ENCODE measurements at places on chromosomes 4 and X. TPM values are rescaled to one million over a fixed set of nuclear protein-coding genes. Genes with fewer than 3 reads are reported as not detected.

GRCh38 chrX:154026136-154027021 is 6.7 kb upstream of the IRAK1 start:
- DNase-seq: no peak

GRCh38 chrX:48890296-48890925 is 7.2 kb downstream of the TIMM17B start:
- no peak for DNase-seq

- DNase-seq: no peak
Measured at GRCh38 chr4:88975958-88976774, 80.8 kb downstream of the FAM13A start.

The CENPI gene
- total RNA-seq: 0.67 TPM

- no peak for DNase-seq
Measured at GRCh38 chrX:134868771-134869495, 121.9 kb upstream of the SMIM10 start.

GRCh38 chr4:119299260-119299671 is 22.7 kb downstream of the FABP2 start:
- DNase-seq: no peak

The GK2 gene
- total RNA-seq: not detected

- DNase-seq: peak; percentile 83
Measured at GRCh38 chrX:154541896-154542722, 4.5 kb downstream of the G6PD start.

The FATE1 gene
- total RNA-seq: not detected

GRCh38 chr4:180449395-180449956 is 1793.7 kb upstream of the TENM3 start:
- DNase-seq: no peak

- DNase-seq: peak; percentile 77
Measured at GRCh38 chr4:40515398-40516293, 114.0 kb downstream of the RBM47 start.

- no peak for DNase-seq
Measured at GRCh38 chrX:129404670-129405008, 118.7 kb downstream of the SMARCA1 start.

The CYSLTR1 gene
- 7.0 TPM for total RNA-seq

- no peak for DNase-seq
Measured at GRCh38 chr4:107618656-107619055, 101.4 kb downstream of the PAPSS1 start.

GRCh38 chr4:22478426-22478825 is 37.4 kb downstream of the ADGRA3 start:
- no peak for DNase-seq

DNA sequence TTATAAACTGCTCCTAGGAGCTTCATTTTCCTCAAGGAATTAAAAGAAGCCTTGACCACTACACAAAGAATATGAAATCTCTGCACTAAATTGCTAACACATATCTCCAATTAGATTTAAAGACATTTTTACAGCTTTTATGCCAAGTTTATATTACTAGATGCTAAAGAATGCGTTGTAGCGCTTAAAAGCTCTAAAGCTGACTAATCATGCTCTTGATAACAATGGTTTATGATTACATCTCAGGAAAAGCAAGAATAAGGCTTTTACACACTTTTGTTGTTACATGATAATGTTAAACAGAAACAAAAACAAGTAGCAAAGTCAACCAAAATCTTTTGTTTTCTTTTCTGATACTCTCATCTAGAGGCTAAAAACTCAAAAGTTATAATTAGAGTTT is 44.7 kb downstream of the SLC10A7 start:
- no peak for DNase-seq

GRCh38 chrX:29531336-29531735 is 684.0 kb upstream of the MAGEB2 start:
- DNase-seq: no peak

DNA sequence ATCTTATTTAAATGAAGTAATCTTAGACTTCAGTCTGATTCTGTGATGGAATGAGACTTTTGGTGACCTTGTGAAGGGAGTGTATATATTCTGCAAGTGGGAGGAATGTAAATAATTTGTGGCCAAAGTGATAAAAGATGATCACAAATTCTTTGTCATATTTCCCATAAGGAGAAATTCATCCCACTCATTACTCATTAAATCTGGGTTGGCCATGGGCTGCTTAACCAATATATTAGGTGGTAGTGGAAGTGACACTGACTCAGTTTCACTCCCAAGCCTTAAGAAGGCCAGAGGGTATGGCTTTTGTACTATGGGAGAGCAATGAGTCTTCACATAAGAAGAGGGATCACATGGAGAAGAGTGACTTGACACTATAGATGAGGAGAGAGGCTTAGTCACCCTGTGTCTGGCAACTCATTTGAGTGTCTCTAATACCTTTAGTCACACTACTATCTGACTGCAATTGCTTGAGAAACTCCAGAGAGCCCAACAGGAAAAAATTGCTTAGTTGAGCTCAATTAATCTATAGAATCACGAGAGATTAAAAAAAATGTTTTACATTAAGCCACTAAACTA is 408.2 kb upstream of the PITX2 start:
- no peak for DNase-seq

DNA sequence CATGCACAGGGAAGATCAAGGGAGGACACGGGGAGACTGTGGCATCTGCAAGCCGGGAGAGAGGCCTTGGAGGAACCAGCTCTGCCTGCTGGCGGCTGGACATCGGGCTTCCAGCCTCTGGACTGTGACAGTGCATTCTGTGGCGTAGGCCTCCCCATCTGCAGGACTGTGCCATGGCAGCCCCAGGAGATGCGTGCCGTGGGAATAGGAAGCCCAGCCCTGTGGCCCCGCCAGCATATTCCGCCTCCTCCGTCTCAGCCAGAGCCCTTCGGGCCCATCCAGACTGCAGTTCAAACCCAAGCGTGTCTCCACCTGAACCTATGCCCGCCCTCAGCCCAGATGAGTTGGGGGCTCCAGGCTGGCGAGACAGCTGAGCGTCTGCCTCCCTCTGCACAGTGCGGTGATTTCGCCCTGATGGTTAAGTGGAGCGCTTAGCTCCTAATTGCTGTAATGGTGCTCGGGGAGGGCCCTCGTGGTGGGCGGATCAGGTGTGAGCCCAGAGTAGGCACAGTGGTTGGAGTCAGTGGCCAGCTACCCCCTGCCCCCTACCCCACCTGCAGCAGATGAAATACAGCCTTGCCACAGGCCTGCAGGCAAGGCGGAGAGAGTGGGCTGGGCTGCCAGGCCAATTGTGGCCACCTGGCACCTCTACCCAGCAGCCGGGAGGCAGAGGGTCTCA is 133.9 kb downstream of the HMX1 start:
- peak; percentile 16 for DNase-seq

DNA sequence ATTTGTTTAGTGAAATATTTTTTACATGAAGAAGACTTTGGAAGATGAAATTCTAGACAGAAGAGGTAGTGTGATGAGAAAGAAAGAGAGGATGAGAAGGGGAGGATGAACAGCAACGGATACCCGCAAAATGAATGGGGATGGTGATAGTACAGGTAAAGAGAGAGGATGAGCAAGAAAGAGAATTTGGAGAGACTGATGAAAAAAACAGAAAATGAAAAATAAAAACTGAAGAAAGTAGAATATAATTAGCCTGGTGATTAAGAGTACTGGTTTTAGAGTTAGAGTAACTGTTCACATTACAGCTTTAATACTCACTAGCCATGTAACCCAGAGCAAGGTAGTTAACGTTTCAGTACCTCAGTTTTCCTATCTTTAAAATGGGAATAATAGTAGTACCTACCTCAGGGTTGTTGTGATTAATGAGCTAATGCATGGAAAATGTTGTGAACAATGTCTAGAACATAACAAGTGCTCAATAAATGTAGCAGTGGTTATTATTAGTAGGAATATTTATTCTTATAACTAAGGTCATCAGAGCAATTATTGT is 54.9 kb upstream of the ANTXR2 start:
- no peak for DNase-seq

- DNase-seq: no peak
Measured at GRCh38 chr4:136690360-136690759, 841.9 kb downstream of the PCDH18 start.

The NR3C2 gene
- total RNA-seq: 22.7 TPM

The GRPR gene
- total RNA-seq: not detected

- DNase-seq: peak; percentile 89
Measured at GRCh38 chrX:38800981-38801845, at the start of gene MID1IP1. Gene MID1IP1, plus strand, starts transcription at chrX:38801459. Its CDS starts 3,488 bp downstream, at chrX:38804947.

DNA sequence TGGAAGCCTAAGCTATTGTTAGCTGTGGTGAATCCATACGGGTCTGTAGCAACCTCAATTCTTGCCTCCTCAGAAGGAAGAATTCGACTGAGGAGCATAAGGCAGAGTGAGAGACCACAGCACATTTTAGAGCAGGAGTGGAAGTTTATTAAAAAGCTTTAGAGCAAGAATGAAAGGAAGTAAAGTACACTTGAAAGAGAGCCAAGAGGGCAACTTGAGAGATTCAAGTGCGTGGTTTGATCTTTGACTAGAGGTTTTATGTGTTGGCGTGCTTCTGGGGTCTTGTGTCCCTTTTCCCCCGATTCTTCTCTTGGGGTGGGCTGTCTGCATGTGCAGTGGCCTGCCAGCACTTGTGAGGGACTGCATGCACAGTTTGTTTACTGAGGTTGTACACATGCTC is 880.6 kb upstream of the INTU start:
- DNase-seq: no peak

GRCh38 chr4:154305616-154306015 is 186.0 kb downstream of the DCHS2 start:
- DNase-seq: no peak

GRCh38 chrX:129679901-129680300 is 25.1 kb upstream of the APLN start:
- no peak for DNase-seq

DNA sequence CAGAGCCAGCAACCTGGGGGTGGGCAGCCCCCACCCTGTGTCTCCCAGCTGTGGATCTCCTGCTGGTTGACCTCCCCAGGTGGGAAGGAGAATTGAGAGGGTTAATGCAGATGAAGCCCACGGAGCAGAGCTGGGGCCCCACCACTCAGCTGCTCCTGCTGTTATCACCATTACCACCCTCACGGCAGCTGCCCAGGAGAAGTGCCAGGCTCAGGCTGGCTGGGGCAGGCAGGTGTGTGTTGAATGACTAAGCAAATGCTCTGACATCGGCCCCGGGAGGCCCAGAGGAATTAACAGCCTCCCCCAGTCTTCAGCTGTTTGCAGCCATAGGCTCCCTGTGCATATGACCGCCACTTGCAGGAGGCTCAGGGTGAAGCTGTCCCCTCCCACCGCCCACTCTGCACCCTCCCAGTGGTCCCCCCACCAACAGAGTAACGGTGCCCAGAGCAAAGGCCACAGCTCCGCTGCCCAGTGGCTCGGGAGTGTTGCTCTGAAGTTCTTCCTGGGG is 133.8 kb downstream of the CPZ start:
- DNase-seq: no peak

GRCh38 chr4:55014876-55015275 is 110.5 kb downstream of the KDR start:
- no peak for DNase-seq

DNA sequence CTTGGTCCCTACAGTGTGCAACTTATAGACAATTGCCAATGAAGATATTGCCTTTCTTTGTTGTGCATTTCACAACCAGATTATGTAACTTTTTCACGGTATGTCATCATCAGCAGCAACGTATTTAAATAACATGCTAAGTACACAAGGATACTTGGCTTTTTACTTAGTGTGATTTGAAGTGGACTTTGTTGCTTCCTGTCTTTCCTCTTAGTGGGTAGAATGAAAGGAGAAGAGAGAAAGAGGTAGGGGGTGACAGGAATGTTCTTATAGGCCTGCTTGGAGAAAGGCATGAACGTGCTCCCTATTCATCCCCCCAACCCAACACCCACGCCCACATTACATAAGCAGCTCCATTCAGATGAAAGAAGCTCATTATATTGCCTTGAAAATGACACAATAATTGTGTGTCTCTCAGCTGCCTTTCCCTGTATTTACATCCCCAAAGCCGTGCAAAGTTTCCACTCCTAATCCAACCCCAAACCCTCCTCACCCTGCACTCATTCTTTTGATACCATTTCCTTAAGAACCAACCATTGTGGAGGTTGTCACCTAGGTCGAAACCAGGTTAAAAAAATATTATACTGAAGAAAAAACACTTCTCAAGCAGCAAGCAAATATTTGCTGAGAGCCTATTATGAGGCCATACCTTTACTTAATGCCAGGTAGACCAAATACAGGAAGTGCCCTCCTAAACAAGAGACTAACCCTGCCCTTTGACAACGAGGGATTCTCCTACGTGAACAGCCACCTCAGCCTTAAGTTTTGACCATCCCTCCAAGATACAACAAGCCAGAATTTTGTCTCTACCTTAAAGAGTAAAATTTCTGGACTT is 25.2 kb upstream of the GK start:
- no peak for DNase-seq

The SSX4B gene
- not detected for total RNA-seq

The MAGEC3 gene
- total RNA-seq: not detected

- no peak for DNase-seq
Measured at GRCh38 chrX:91389026-91389425, 45.6 kb upstream of the PABPC5 start.

The ATOH1 gene
- not detected for total RNA-seq

GRCh38 chr4:14621731-14622463 is 380.4 kb upstream of the CPEB2 start:
- no peak for DNase-seq

GRCh38 chrX:44829832-44830231 is 14.0 kb upstream of the DUSP21 start:
- no peak for DNase-seq

DNA sequence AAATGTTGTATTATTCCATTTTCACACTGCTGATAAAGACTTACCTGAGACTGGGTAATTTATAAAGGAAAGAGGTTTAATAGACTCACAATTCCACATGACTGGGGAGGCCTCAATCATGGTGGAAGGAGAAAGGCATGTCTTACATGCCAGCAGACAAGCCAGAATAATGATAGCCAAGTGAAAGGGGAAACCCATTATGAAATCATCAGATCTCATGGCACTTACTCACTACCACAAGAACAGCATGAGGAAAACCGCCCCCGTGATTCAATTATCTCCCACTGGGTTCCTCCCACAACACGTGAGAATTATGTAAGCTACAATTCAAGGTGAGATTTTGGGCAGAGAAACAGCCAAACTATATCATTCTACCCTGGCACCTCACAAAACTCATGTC is 2535.1 kb downstream of the ARAP2 start:
- DNase-seq: no peak

The MRPL1 gene
- 4.1 TPM for total RNA-seq

GRCh38 chr4:26257850-26258249 is 63.0 kb upstream of the RBPJ start:
- DNase-seq: no peak

- DNase-seq: no peak
Measured at GRCh38 chrX:133307637-133308498, 89.7 kb upstream of the TFDP3 start.

DNA sequence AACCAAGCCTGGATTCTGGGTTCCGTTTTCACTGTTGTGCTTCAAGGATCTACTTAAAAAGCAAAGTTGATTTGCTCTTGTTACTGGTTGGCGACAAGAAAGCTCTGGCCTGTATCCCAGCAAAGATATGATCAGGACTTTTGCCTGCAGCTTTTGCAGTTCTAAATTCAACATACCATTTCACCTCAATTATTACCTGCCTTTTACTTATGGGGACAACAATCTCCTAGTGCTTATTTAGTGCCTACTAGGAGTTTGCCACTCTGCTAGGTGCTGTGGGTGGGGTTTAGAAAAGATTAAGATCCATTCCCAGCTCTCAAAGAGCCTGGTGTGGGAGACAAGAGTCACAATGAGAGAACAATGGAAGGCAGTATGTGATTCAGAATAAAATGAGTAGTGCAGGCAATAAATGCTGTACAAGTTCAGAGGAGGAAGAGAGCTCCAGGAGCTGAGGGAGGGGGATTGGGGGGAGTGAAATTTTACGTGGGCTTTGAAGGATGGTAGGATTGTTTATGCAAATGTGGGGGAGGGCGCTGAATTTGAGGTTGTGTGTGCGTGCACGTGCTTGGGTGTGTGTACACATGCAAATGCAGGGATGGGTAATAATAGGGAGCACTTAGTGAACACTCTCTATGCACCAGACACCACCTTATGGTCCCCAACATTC is 5.0 kb upstream of the TMEM164 start:
- no peak for DNase-seq
